ENCODE measurements at places on chromosomes 13 and 19.

- DNase-seq = no peak
Observed at GRCh38 chr19:29499921-29500590, 25.7 kb upstream of the VSTM2B start.

- no peak for DNase-seq
Observed at GRCh38 chr19:51529301-51529700, 2.2 kb downstream of the SIGLEC6 start.

GRCh38 chr19:39084732-39085080 lies 538 bp downstream of the ACP7 start:
- no peak for DNase-seq

GRCh38 chr13:112953591-112954487 lies 15.2 kb upstream of the MCF2L start:
- no peak for DNase-seq

DNA sequence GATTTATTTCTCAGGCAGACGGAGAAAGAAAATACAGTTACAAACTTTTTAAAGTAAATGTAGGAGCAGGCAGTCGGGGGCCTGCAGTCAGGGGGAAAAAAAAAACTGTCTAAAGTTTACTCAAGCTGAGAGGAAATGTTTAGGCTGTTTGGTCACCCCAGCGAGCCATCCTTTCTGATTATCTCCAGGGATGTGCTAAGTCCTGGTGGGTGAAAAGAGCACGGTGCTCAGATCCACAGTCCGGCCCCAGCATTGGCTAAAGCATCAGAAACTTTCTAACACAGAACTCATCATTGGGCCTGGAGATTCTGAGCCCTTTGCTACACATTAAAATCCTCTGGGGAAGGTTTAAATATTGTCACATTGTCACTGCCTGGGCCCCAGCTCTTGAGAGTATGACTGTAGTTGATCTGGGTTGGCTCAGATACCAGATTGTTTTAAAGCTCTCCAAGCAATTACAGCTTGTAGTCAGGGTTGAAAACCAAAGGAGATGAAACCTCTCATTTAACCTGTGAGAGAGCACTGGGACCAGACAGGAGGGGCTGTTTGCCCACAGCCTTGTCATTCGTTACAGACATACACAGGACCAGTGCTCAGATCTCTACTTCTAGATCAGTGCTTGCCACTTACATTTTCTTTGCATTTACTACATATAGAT lies 131.1 kb upstream of the HTR2A start:
- DNase-seq = no peak

GRCh38 chr13:38167164-38167822 lies 182.4 kb upstream of the UFM1 start:
- no peak for DNase-seq

GRCh38 chr13:77836423-77836822 lies 82.2 kb downstream of the EDNRB start:
- DNase-seq = no peak

DNA sequence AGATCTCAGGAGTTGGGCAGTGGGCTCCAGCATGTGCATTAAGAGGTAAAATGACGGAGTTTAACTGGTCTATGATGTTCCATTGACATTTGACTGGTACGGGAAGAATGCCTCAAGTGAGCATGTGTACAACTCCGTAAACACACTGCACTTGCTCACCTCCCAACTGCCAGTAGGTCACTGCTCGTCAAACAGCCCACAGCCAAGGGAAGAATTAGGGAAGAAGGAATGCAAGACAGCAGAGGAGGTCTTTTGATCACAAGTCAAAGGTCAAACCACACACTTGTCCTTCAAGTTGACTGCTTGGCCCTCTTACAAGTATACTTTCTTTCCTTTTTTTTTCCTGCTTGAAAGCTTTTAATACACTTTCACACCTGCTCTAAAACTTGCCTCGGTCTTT lies 236.7 kb downstream of the B3GLCT start:
- no peak for DNase-seq
